ENCODE measurements at places on chromosomes 7 and 10. TPM values are rescaled to one million over a fixed set of nuclear protein-coding genes. Genes with fewer than 3 reads are reported as not detected.

Gene CALML3
- not detected for total RNA-seq

Gene CDH23
- total RNA-seq = 79.3 TPM

Gene PHYHIPL
- total RNA-seq = 2.4 TPM

DNA sequence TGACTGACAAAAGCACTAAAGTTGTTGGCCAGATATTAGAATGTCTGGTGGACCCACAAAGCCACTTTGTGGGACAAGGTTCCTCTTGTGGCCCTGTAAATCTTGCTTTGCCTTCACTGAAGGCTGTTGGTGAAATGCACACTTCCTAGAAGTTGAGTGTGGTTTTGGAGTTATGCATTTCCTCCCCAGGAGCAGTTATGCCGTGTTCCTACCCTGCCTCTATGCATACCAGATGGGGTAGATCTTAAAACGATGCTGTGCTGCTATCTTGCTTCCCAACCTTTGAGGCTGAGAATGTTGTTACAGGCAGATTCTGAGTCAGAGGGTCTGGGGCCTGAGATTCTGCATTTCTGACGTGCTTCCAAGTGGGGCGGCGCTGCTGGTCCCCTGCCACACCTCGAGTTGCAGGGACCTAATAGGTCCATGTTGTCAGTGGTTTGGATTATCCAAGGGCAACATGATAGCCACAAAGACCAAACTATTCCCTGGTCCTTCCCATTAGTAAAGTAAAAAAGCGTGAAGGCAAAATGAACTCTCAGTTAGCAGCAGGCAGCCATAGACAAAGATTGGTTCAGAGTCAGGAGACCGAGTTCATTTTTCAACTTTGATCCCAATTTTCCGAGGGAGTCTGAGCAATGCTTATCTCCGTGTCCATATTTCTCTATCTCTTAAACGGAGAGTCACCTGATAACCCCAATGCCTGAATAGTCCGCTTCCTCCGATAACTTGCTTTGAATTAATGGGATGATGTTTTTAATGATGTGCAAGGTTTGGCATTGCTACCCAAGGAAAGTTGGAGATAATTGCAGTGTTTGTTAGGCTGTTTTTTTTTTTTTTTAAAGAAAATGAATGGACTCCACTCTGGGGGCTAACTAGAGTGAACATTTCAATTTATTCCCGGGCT lies 55.8 kb downstream of the CDHR3 start:
- no peak for DNase-seq

GRCh38 chr10:124603376-124604213 lies 140.6 kb downstream of the FAM53B start:
- no peak for DNase-seq

Gene BUB3
- 72.5 TPM for total RNA-seq

DNA sequence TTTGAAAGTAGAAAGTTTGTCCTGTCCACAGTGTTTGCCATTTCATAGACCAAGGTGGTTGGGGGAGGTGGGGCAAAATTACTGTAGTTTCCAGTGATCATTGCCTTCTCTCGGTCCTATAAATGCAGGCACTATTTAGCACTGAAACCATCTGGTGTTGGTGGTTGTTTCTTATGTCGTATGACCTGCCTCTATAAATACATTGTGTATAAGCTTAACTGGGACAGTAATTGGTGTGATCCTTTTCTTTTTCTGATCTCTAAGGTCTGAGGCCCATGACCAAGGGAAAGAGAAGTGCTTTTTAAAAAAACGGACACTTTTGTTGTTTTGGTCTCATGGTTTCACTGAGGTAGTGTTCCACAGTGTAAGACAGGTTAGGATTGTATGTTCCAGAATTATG lies 63.1 kb downstream of the AUTS2 start:
- DNase-seq = no peak

GRCh38 chr7:82975811-82976468 lies 186.7 kb downstream of the PCLO start:
- no peak for DNase-seq

DNA sequence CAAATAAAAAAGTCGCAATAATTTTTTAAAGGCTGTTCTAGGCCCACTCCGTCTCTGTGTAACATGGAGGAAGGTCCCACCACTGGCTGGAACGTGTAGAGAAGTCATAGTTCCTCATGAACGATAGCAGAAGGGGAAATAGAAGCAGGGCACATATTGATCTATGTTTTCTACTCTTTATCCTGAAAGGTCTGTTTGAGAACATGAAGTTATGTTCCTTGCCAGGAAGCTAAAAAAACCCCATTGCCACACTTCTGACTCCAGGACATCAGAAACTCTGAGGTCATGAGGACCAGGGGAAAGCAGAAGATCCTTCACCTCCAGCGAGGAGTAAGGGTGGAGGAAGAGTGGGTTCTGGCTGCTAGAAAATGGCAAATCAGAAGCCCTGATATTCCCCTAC lies 10.8 kb downstream of the ANKRD22 start:
- DNase-seq = no peak

All from ureter (tissue), 1 donor.